ENCODE measurements at places on chromosomes 4 and X.

DNA sequence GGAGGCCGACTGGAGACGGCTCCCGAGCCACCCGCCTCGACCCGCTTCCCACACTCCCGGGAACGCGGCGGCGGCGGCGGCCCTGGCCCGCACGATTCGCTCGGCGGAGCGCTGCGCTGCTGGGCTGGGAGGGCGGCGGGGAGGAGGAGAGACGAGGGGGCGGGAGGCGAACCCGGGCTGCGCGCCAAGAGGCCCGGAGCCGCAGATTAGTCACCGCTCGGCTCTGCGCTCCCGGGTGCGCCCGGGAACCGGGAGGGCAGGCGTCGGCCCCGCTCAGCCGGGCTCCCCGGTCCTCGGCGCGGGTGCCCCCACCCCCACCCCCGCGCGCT is 11.2 kb upstream of the BCOR start:
- DNase-seq, result peak; percentile 87

- DNase-seq, result no peak
Measured at GRCh38 chr4:81366779-81367178, 104.9 kb downstream of the RASGEF1B start.

DNA sequence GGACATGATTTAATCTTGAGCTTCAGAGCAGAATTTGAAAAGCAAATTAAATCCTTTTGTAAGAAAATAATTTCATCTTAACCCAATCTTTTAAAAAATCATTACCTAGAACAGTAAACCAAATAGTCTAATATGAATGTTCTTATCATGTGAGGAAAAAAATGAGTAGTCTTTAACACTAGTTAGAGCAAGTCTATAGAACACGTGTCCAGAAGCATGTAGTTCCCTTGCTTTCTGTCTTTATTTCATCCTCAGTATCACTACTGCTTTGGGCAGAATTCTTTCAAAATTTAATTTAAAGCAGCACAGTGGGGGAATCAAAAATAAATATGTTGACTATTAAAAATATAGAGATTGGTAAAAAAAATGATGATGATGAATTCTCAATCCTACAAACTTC is 2.1 kb downstream of the RBM47 start:
- no peak for DNase-seq

DNA sequence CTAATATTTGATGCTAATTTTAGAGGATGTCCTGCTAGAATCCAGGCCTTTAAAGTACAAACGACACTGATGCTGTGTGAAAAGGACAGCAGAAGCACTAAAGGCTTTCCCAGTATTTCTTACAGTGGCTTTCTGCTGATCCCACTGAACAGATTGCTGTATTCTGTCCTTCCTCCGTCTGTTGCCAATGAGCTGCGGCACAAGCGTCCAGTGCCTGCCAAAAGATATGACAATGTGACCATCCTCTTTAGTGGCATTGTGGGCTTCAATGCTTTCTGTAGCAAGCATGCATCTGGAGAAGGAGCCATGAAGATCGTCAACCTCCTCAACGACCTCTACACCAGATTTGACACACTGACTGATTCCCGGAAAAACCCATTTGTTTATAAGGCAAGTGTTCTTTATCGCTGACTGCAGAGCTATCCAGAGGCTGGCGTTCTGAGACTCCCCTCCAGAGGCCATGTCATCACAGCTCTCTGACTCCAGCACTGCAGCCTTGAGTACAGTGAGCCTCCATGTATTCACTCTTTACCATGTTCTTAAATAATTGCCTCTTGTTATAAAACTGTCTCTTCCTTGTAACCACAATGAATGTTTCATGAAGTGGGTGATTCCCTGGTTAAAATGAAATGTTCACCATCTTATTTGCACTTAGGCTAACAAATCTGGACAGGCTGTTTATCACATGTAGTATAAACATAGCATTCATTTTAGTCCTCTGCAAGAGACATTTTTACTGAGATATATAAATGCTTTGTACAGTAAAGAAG is 43.6 kb downstream of the GUCY1B1 start:
- no peak for DNase-seq

- no peak for DNase-seq
Measured at GRCh38 chrX:100424012-100424411, 13.9 kb upstream of the PCDH19 start.

DNA sequence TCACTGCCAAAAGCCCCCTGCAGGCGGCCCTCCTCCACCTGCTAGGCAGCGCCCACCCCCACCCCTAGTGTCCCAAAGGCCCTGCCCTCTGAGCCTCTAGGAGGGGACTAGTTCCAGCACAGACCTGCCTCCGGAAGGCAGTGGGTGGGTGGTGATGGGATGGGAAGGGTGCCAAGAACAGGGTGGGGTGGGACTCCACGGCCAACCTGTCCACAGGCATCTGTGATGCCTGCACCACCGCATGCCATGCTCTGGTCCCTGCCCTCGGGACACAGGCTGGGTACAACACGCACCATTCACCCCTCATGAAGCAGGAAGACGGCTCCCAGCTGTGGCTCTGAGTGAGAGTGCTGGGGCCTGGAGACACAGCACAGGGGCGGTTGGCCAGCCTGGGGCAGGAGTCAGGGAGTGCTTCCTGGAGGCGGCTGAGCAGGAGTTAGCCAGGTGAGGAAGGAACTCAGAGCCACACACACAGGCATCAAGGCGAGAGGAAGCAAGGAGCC is 243.1 kb upstream of the PSAPL1 start:
- no peak for DNase-seq

GRCh38 chr4:73964862-73965611 is 16.8 kb downstream of the PF4 start:
- no peak for DNase-seq

GRCh38 chr4:82809619-82810018 is 11.0 kb upstream of the SCD5 start:
- DNase-seq, result peak; percentile 15

DNA sequence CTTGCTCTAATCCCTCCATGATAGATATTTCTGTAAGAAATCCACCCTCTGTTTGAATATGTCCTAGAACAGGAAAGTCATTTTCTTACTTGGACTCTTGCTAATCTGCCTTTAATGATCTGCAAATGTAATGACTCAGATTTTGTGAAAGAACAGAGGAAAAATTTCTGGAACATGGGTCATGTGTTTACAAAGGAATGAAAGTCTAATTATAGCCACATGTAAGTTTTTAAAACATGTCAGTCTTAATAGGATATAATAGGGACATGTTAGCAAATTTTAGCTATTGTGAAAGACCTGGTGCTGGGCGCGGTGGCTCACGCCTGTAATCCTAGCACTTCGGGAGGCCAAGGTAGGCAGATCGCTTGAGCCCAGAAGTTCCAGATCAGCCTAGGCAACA is 47.6 kb downstream of the GRK4 start:
- no peak for DNase-seq

GRCh38 chr4:144501231-144501780 is 144.7 kb upstream of the HHIP start:
- DNase-seq, result no peak

DNA sequence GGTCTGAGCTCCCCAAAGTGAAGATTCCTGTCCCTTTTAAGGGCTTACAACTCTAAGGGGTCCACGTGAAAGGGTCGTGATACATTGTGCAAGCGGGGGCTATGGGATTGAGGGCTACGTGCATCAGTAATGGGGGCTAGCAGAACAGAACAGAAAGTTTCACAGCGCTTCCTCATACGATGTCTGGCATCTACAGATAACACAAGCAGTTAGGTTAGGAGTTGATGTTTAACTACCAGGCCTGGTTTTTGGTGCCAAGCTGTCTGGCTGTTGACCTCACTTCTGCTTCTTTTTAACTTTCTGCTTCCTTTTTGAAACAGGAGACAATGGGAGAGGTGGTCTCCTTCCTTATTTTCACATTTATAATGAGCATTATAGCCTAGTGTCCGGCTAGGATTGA is 368.6 kb upstream of the CXorf51A start:
- DNase-seq, result no peak

- no peak for DNase-seq
Measured at GRCh38 chr4:19823781-19824180, 427.9 kb upstream of the SLIT2 start.

DNA sequence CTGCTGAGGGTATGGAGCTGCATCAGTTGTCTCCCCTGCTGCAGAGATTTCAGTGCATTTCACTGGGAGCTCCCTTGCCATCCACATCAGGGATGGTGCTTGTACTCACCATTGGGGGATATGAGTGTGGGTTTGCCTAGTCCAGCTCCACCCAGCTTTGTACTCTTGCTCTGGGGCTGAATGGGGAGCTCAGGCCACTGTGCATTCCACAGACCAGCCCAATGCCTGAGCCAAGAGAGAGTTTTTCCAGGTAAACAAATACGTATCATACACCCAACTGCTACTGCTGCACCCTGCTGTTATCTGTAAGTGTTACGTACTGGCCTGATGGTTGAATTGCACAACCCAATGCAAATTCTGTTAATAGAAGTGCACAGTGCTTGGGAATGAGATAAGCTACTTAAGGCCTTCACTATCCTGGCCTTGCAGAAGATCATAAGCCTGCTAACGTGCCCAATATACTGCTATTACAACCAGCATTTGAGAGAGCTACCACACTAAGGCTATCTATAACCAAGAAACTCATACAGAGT is 205.0 kb upstream of the DMD start:
- DNase-seq, result no peak

- DNase-seq, result peak; percentile 6
Measured at GRCh38 chrX:10352536-10352935, 195.8 kb downstream of the CLCN4 start.

DNA sequence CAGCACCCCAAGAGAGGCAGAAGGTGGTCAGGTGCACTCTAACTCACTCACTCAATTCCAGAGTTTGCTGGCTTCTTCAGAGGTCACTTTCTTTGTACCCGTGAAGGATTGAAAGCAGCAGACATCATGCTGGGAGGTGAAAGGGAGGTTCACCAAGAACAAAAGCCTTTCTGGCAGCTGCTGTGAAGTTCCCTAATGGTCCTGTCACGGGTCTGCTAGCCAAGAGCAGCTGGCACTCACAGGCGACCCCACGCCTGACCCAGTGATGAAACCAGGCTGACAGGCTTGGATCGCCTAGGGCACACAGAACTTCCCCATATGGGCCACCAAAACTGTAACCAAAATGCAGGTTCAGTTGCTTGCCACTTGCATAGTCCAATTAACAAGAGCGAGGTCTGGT is 11.8 kb downstream of the NUDT11 start:
- DNase-seq, result no peak

GRCh38 chr4:92433272-92433758 is 129.5 kb downstream of the GRID2 start:
- no peak for DNase-seq

- no peak for DNase-seq
Measured at GRCh38 chr4:157079441-157079840, 3.5 kb downstream of the GLRB start.

DNA sequence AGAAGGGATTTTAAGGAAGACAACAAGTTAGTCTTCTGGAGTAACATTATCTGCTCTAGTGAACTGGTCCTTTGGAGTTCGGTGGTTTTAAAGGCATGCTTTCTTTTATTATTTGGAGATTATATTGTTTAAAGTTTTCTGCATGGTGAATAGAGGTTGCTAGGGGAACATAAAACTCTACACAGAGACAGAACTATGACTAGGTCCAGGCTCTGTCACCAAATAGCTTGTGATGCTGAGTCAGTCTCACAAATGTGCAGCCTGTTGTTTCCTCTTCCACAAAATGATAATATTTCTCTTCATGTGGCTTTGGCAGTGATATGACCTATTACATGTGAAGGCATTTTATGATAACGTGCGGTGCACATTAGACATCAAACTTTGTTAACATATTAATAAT is 132.6 kb downstream of the PACRGL start:
- no peak for DNase-seq

All from erythroblast (primary cell).